ENCODE measurements at places on chromosomes 7 and 10.

- no peak for DNase-seq
Observed at GRCh38 chr10:121774404-121774803, 153.4 kb downstream of the ATE1 start.

DNA sequence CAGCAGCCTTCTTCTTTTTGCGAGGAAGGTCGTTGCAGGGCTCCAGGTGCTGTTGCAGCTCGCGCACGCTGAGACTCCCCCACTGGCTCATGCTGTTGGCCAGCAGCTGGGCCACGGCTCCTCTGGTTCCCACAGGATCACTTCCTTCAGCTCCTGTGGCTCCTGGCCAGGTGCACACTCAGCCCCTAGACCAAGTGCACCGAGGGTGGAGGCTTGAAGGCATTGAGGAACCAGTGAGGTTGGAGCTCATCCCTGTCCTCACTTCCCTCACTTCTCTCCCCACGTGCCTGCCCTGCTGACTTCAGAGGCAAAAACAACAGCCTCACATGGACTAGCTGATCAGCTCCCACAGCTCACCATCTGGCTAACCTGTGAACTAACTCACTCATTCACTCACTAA, 46.2 kb upstream of the ADRB1 start:
- no peak for DNase-seq

GRCh38 chr7:118731854-118732253, 507.4 kb downstream of the ANKRD7 start:
- no peak for DNase-seq

GRCh38 chr7:116180302-116180701, 30.0 kb upstream of the TES start:
- no peak for DNase-seq

- DNase-seq = no peak
Observed at GRCh38 chr7:14377646-14378266, 388.3 kb upstream of the ETV1 start.

- no peak for DNase-seq
Observed at GRCh38 chr10:121043124-121043849, 192.1 kb downstream of the WDR11 start.

- no peak for DNase-seq
Observed at GRCh38 chr10:133122171-133122935, 34.6 kb downstream of the ADGRA1 start.

GRCh38 chr10:10418387-10418786, 599.3 kb upstream of the CELF2 start:
- DNase-seq = no peak

DNA sequence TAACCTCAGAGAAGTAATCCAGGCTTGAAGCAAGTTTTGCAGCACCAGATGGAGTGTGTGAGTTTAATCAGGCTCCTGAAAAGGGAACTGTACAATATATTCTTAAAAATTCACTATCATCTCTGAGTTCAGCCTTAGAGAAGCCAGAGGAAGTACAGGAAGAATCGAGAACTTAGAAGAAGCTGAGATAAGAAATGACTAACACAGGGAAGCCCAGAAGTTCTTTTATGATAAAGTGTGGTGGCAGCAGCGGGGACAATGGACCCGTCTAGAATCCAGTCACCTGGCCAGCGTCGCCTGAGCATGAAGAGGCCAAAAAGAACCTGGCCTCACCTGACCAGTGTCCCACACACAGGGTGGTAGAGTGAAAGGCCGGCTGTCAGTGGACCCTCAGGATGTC, 161.0 kb downstream of the USP6NL start:
- no peak for DNase-seq

- no peak for DNase-seq
Observed at GRCh38 chr10:79397575-79398303, 47.7 kb downstream of the ZCCHC24 start.

DNA sequence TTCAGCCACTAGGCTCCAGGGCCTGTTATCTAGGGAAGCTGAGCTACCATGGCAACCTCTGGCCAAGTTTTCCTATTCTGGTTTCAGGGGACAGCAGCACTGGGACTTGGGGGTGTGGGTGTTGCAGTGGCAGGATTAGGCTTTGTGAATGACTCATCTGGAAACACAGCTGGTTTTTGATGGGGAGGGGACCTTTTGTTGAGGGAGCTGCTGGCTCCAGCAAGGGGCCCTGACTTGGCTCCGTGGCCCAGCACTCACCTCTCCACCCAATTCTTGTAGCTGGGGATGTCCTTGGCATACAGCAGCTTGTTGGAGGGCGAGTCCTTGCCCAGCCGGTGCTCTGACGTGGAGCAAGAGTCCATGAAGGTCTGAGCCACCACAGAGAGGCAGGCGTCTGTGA, 435.9 kb downstream of the PLXNA4 start:
- no peak for DNase-seq

GRCh38 chr7:40944981-40945585, 757.8 kb downstream of the INHBA start:
- DNase-seq = no peak

GRCh38 chr10:111522551-111522950, 445.7 kb downstream of the ADRA2A start:
- DNase-seq = no peak

DNA sequence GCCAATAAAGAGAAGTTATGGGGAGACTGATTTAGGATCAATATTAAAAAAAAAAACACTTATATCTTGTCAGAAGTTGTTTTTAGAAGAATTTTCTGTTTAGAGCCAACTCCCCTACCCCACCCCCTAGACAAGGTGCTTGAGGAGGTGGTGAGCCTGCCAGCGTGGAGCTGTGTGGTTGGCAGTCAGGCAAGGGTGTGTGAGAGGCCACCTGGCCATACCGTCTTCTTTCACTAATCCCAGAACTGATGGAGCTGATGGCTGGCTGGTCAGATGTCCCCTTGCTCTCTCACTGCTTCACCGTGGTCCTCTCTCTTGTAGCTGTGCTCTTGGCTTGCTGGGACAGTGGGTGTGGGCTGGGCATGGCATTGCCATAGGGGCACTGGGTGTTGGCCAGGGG, 34.3 kb downstream of the NACAD start:
- DNase-seq = no peak

Data from dorsolateral prefrontal cortex (tissue), 122 donors.